Muscle of back (tissue), 13 donors: ENCODE measurements at places on chromosomes 5 and 9.

DNA sequence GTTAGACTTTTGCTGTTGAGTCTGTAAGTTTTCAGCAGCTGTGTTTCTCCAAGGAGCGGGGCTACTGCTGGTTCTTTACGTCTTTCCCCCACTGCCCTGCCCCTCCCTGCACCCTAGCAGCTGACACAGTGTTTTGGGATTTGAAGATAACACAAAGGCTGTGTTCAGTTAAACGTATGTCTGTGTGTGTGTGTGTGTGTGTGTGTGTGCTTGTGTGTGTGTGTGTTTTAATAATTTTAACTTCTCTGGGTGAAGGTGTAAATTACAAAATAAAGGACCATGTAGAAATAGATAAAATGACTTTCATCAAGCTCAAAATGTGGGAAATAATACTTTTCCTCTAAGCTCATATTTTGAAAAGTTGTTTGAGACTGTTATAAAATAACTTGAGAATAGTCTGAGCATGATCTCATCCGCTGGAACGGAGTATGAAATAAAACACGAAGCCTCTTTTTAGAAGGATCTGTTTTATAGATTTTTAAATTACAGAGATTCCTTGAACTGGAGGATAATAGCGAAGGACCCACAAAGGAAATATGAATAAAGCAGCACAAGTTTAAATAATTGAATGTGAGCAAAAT is 10.9 kb downstream of the ABL1 start:
- peak; percentile 93 for DNase-seq

DNA sequence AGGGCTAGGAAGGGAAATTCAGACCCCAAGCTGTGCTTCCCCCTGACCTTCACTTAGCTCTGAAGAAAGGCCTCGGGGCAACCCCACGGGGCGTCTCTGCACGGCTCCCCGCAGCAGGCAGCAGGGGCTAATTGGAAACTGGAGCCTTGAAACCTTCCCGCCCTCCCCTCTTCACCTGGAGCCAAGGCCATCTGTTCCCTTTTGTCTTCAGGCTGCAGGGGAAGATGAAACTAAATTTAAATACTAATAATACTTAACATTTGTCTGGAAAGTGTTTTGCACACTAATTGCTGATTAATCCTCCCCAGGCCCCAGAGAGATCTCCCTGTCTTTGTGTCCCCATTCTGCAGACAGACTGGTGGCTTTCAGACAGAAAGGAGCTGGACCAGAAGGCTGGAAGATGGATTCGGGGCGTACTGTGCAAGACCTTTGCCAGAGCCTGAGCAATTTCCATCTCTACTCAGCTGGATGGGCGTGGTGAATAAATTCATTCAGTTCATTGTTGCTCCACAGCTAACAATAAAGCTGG is 34.1 kb upstream of the CPLX2 start:
- DNase-seq: no peak

GRCh38 chr5:153742060-153742459 is 251.6 kb downstream of the GRIA1 start:
- DNase-seq: no peak

DNA sequence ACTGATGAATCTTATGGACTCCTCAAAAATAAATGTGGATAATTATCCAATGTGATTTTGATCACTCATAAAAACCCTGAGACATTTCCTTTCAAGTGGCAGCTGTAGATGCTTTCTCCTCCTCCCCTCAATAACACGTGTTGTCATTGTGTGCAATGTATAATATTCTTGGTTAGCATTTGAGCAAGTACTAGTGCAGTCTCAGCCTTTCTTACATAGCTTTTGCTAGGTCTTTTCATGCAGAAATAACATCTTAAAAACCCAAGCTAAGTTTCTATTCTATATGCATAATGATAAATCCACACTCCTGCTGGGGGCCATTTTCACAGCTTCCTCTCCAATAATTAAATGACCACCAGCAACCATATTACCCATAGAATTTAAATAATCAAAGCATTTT is 1835.2 kb upstream of the NUDT12 start:
- DNase-seq: no peak

DNA sequence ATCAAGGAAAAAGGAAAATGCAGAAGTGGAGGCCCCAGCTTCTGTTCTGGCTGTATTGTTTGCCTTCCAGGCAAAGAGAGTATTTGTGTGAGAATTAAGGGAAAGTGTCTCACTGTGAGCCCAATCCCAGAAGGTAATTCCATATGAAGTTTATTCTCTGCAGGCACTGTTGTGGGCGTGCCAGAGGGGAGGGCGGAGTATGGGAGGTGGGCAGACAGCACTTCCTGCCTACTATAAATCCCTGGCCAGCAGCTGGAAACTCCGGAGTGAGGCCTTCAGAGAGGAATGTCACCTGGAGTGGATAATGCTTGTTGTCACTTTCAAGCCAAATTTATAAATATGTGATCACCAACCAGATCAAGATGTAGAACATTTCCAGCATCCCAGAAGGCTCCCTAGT is 209.5 kb downstream of the ARHGAP26 start:
- DNase-seq: no peak

GRCh38 chr5:20575571-20575970 is 587.6 kb upstream of the CDH18 start:
- DNase-seq: peak; percentile 10

GRCh38 chr9:98745470-98745869 is 36.7 kb upstream of the GABBR2 start:
- DNase-seq: no peak

GRCh38 chr9:96164268-96164683 is 137.7 kb downstream of the HSD17B3 start:
- no peak for DNase-seq
